Smooth muscle cell of the coronary artery (primary cell): ENCODE measurements at places on chromosomes 5 and 9. TPM values are rescaled to one million over a fixed set of nuclear protein-coding genes. Genes with fewer than 3 reads are reported as not detected.

The IL3 gene
- total RNA-seq, result not detected in 2 replicates

The C5orf58 gene
- not detected in 2 replicates for total RNA-seq

The ANKRD18A gene
- under 0.01 TPM in 1 of 2 replicates, not detected in the other for total RNA-seq

The MRPS30 gene
- total RNA-seq, result 40.0 and 53.1 TPM in 2 replicates

The ANKRD34B gene
- not detected in 2 replicates for total RNA-seq

The SOWAHA gene
- total RNA-seq, result not detected in 2 replicates

The THBS4 gene
- 0.53 and 11.2 TPM in 2 replicates for total RNA-seq

The C9orf50 gene
- 0.08 TPM in 1 of 2 replicates, not detected in the other for total RNA-seq

The CTXN3 gene
- total RNA-seq, result not detected in 2 replicates
